ENCODE measurements at places on chromosomes 2 and 18.

DNA sequence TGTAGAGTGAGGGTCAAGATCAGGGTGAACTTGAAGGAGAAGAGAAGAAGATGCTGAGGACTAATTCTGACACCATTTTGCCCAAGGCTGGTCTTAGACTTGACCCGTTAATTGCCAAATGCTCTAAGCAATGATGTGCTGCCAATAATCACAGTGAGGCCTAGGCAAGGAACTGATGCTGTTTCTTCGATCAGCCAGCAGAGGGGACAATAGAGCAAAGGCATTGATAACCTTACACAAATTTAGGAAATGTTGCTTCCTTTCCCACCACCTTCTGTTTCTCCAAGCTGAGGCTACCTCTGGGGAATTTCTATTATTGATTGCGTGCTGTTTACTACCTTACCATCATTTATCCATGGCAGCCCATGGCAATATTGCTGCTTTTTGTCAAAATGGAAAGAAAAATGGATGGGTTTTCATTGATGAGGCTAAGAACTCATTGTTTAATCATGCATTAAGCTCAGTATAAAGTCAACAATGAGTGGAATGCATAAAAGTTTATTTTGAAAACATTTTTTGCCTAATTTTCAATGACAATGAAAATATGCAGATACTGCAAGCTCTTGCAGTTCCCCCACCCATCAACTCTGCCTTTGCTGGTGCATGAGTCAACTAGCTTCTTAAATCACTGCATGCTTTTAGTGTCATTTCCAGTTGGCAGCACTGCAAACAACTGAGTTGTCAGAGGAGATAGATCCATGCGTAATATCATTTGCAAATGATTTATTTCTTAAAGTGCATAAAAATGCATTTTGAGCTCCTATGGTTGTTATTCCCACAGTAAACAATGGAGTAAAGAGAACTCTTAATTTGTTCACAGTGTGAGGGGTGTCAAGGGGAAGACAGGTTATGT lies 116.4 kb upstream of the NYAP2 start:
- DNase-seq, result peak; percentile 22

- DNase-seq, result peak; percentile 55
Measured at GRCh38 chr2:127700527-127701192, 637 bp upstream of the SFT2D3 start.

GRCh38 chr18:28834889-28835288 lies 658.0 kb upstream of the CDH2 start:
- no peak for DNase-seq

DNA sequence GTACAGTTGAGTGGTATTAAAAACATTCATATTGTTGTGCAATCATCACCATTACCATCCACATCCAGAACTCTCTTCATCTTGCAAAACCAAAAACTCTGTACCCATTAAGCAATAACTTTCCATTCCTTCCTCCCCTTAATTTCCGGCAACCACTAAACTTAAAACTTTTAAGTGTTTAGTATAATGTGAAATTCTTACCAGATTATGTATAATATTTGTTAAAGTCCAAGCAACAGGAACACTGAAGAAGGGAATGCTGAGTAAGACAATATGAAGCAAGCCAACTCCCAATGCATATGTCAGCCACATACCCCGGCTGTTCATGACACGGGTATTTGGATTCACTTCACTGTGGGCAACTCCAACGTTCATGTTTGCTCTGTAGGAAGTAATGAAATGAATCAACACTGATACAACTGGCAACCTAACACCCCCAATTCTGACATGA lies 1.9 kb downstream of the ORMDL1 start:
- no peak for DNase-seq

GRCh38 chr2:69306393-69306821 lies 80.6 kb downstream of the GFPT1 start:
- DNase-seq, result peak; percentile 40

DNA sequence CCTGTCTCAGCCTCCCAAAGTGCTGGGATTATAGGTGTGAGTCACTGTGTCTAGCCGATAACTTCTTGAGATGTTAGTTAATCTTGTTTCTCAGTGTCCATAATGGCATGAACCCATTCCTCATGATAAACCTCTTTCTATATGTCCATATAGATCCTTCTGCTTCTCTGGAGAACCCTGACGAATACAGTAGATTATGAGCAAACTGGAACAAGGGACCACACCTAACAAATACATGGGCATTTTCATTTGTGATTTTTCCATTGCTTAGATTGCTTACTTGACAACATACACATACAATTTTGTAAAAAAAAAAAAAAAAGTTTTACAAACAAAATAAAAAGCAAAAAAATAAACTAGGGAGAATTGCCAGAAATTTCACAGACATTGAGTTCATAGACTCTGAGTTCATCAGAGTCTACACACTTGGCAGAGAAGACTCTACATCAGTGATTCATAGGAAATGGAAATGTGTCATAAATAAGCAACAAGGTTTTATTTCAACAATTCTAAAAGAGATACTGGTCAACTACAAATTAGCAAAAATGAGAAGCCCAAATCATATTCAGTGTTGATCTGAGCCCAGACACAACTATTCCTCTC lies 96.7 kb downstream of the GALR1 start:
- DNase-seq, result no peak

- DNase-seq, result no peak
Measured at GRCh38 chr2:60339286-60339685, 214.2 kb downstream of the BCL11A start.

GRCh38 chr2:238846378-238846627 lies 1.6 kb upstream of the TWIST2 start:
- no peak for DNase-seq

DNA sequence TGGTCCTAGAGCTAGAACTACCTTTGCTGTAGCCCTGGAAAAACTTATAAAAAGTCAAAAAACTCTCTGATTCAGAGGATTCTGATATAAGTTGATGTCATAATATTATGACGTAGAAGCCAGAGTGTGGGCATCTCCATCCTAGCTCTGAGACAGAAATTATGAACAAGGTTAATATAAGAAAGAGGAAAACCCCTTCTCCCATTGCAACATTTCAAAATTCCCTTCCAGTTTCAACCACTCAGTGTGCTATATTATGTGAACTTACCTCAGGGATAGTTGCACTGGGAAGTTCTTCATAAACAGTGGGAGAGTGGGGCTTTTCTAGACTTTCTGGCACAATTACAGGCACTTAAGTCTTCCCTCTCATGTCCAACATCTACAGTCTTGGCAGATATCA lies 171.6 kb downstream of the PIK3C3 start:
- no peak for DNase-seq

DNA sequence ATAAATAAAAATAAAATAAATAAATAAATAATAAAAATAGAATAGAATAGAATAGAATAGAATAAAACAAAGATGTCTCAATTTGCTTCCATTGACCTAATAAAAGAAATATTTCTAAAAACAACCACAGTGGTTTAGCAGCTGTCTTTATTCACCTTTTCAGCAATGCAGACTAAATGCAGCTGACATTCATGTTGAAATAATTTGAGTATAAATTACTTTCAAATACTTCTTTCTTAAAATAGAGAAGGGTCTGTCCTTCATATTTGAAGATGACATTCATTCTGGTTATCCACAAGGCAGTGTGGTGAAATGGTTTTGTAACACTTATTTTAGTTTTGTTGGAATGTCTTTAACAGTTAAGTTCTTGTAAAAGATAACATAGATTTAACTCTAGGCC lies 469.4 kb downstream of the IRS1 start:
- DNase-seq, result no peak

DNA sequence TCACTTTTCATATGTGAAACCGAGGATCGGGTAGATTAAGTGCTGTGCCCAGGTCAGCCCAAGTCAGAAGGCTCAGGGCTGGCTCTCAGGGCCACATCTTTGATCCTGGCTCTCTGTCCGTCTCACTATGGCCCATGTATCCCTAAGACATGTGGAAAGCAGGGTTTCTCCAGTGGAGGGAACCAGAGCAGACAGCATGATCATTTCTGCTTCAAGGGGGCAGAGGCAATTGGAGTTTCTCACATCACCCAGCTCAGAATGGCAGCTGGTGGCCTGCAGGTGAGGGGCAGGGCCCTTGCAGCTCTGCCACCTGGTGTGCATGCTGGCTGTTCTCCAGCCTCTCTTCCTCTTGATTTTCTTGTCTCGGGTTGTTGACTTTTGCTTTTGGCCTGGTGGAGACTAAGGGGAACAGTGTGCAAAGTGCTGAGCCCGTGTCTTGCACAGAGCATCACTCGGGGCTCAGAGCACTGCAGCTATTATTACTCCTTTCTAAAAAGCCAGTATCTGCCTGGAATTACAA lies 27.0 kb downstream of the LDLRAD4 start:
- no peak for DNase-seq

DNA sequence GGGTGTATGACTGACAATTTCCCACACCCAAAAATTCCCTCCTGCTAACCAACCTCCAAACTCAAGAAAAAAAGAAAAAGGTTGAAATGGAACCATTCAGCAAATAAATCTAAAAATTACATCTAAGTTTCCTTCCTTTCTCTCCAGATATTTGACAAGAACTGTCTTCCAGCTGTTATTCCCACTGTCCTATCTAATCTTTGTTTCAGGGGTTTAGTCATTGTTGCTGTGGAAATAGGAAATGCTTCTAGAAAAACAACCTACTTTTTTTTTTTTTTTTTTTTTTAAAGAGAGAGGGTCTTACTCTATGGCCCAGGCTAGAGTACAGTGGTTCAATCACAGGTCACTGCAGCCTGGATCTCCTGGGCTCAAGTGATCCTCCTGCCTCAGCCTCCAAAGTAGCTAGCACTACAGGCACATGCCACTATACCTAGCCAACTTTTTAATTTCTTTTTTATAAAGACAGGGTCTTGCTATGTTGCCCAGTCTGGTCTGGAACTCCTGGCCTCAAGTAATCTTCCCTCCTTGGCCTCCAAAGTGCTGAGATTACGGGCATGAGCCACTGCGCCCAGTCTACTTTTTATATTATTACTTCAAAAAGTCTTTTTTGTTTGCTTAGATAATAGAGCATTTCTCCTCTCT lies 88.1 kb downstream of the ITSN2 start:
- no peak for DNase-seq

GRCh38 chr2:200787351-200788120 lies 24.2 kb upstream of the BZW1 start:
- DNase-seq, result no peak

DNA sequence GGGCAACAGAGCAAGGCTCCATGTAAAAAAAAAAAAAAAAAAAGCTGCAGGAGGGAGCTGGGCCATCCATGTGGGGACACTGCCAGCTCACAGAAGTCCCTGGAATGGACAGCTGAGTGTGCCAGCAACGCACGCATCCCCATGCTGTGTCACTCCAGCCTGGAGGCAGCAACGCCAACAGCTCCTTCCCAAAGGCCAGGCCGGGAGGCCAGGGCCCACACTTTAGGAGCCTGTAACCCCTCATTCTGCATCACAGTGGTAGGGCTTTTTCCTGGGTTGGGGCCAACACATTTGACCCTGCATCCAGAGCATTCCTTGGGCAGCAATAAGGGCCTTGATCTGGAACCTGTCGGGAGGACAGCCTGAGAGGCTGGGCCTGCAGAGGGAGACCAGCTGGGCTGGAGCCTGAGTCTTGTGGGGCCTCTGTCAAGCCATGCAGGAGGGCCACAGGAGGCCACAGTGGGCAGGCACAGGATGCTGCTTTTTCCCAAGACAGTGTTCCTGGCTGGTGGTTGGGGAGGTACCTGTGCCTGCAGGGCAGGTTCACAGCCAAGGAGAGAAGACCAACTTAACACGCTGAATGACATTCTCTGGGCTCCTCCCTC lies 16.8 kb upstream of the KCNK3 start:
- no peak for DNase-seq

- no peak for DNase-seq
Measured at GRCh38 chr2:241741016-241741415, 6.6 kb downstream of the D2HGDH start.

- DNase-seq, result peak; percentile 40
Measured at GRCh38 chr2:189698020-189698887, 23.8 kb downstream of the ANKAR start.

DNA sequence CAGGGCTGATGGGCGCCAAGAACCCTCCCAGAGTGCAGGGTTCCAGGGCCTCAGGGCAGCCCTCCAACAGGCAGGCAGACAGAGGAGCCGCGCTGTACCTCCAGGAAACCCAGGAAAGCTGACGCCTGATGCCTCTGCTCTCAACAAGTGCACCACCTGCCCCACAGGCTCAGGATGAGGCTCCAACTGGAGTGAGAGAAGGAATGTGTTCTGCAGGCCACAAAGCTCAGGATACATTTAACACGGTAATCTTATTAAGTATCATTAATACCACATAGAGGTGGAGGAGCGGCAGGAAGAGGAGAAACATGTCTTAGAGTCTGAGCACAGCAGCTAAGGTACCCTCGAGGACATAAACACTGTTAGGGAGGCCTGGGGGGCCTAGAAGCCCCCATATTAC lies 155.9 kb upstream of the CAPN13 start:
- DNase-seq, result no peak

- DNase-seq, result peak; percentile 56
Measured at GRCh38 chr2:174465327-174465726, 21.5 kb downstream of the GPR155 start.

- no peak for DNase-seq
Measured at GRCh38 chr18:51029378-51029693, 677 bp upstream of the SMAD4 start.

- peak; percentile 72 for DNase-seq
Measured at GRCh38 chr2:15797231-15797938, 143.0 kb upstream of the MYCN start.

- DNase-seq, result no peak
Measured at GRCh38 chr2:154603682-154604081, 94.8 kb upstream of the KCNJ3 start.

GRCh38 chr18:35369126-35369525 lies 8.0 kb downstream of the ZNF396 start:
- DNase-seq, result no peak

DNA sequence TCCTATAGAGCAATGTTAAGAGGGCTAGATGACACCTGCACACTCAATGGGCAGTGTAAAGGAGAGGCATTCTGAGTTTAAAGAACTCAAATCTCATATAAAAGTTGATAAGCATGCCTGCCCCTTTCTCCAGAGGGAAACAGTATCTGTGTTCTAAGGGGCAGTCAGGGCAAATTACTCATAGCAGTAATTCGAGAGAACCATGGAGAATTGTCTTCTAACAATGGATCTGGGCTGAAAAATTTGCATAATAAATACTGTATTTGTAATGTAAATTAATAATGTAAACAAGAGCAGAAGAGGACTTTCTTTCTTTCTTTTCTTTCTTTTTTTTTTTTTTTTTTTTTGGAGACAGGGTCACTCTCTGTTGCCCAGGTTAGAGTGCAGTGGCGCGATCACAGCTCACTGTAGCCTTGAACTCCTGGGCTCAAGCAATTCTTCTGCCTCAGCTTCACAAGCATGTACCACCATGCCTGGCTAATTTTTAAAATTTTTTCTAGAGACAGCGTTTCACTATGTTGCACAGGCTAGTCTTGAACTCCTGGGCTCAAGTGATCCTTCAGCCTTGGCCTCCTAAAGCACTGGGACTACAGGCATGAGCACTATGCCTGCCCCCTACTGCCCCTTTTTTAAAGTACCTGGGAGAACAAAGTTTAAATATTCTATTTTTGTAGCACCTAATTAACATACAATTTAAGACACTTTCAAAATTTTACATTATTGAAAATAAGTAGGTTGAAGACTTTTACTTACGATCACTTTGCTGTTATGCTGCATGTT lies 70.6 kb downstream of the OTX1 start:
- DNase-seq, result no peak

GRCh38 chr2:217086038-217086522 lies 226.2 kb upstream of the TNP1 start:
- no peak for DNase-seq

Measured in WTC11 (cell line).